ENCODE measurements at places on chromosomes 1 and 21. TPM values are rescaled to one million over a fixed set of nuclear protein-coding genes. Genes with fewer than 3 reads are reported as not detected.
A peak's percentile ranks its signal among the peaks of the same experiment; 100 is the strongest.

DNA sequence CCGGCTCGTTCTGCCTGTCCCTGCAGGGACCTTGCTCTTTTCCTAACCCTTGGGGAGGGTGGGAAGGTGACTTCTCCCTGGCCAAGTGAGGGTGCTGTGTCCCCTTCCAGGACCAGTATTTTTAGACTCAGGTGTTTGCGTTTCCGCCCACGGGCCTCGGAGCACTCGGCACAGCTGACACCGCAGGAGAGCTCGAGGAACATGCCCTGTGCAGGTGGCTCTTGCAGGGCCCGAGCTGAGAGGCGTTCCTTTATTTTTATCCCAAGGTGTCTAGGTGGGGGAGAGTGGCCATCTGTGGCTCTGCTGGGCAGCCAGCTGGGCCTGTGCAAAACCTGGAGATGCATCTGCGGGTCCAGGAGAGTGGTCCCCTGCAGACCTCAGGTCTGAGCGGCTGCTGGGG is 16.0 kb downstream of the PLCH2 start:
- DNase-seq, result no peak

DNA sequence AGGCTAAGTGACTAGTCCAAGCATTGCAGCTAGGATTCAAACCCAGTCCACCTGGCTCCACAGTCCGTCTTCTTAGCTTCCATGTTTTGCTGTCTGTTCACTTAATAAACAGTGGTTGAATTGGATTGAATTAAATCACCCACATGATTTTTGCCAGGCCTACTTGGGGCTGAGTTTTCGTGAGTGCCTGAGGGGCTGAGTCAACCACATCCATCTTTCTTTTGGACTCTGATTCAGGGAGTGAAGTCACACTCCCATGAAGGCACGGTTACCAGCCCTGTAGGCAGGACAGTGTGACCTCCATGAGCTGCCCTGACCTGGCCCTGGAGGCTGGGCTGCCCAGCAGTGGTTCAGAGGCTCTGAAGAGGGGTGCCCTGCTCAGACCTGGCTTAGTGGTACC is 123.7 kb downstream of the ACTL8 start:
- DNase-seq, result peak; percentile 33

DNA sequence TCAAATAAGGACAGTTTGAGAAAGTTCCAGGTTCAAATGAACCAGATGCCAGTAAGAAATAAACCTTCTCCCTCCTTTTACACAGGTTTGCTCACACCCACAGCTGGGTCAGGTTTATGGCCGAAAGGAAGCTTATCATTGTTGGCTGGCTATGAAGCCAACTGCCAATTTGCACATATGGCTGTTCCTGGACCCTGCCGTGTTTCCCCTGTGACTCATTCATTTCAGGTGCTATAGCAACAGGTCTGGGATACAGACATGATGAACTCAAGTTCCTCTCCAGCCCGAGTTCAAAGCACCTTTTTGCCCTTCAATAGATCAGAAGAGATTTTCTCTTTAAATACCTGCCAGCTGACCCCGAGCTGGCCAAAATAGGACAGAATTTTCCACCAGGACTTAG is 134.4 kb upstream of the SMYD2 start:
- DNase-seq, result no peak

GRCh38 chr1:192561301-192561700 is 14.3 kb upstream of the RGS1 start:
- no peak for DNase-seq

DNA sequence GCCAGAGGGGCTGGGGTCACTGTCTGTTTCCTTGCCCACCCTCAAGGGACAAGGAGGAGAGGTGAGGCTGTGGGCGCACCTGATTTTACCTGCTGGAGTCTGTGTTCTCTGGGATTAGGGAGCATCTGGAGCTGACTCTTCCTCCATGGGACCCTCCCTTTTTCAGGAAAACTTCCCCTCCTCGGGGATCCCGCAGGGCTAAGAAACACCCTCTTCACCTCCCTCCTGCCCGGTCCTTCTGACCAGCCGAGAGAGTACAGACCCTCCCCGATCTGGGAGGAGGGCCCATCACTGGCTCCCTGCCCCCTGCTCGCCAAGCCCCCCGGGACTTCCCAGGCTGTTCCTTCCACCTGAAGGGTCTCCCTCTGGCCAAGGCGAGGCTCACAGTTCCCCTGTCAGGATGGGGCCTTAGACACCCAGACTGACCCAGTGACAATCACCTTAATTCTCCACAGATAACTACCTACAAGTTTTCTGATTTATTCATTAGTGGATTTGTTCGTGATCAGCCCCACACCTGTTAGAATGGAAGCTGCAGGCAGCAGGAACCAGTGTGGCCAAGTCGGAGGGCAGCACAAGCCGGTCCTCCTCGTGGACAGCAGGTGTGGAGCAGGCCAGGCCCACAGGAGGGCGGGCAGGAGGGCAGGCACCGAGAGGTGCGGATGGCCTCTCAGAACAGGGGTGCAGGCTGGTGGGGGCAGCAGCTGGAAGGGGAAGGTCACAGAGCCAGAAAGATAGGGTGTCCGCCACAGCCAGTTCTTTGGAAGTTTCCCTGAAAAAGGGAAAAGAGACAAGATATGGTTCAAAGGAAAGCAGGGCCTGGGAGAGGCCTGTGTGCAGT is 15.9 kb upstream of the SAMD11 start:
- DNase-seq, result peak; percentile 65

GRCh38 chr1:153030895-153031294 is at the start of gene SPRR1B:
SPRR1B (plus strand) TSS chr1:153031203; CDS start chr1:153032346, 1,143 bp downstream.
- DNase-seq, result no peak

DNA sequence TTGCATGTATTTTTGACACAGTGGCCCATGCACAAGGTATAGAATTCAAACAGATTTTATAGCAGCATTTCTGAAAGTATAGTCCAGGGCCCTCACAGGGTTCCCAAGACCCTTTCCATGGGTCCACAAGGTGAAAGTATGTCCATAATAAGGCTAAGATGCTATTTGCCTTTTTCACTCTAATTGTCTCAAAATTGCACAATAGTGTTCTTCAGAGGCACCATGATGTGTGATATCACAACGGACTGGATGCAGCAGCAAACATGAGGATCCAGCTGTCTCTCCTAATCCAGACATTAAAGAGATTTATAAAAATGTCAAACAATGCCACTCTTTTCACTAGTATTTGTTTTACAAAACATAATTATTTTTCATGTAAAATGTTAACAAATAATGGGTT is 88.8 kb upstream of the PRDX6 start:
- no peak for DNase-seq

DNA sequence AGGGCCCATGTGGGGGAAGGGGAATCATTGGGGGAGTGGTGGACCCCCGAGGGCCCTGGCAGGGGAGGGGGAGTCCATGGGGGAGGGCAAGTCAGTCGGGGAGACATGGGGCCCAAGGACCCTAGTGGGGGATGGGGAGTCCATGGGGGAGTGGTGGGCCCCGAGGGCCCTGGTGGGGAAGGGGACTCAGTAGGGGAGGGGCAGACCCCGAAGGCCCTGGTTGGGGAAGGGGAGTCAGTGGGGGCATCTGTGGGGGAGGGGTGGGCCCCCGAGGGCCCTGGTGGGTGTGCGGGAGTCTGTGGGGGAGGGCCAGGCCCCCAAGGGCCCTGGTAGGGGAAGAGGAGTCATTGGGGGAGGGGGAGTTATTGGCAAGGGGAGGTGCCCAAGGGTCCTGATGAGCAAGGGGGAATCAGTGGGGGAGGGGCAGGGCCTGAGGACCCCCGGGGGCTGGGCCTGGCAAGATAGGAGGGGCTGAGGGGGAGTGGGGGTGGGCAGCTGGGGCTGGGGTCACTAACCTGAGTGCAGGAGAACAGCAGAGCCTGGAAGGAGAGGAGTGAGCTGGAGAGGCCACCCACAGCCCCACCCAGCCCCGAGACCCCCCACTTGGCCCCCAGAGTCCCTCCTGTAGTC is 2.1 kb downstream of the MXRA8 start:
- DNase-seq, result no peak

GRCh38 chr1:175951627-175952026 is 208.2 kb upstream of the TNR start:
- no peak for DNase-seq

DNA sequence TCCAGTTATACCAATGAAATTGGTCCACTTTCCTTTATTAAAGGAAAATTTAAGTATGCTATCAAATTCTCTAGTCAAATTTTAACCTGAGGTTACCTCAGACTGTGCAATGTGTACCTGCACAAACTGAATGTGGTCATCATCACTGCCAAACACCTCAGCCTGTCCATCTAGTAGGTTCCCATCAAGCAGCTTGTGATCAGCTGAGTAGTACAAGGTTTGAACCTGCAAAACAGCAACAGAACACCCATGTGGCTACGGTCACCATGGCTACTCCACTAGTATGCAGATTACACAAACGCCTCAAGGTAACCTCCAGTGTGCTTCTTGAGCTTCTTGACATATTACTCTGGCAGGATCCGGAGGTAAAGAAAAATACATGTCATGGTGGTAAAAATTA is 11.6 kb downstream of the IVNS1ABP start:
- no peak for DNase-seq

GRCh38 chr1:108583757-108584427 is 24.0 kb downstream of the EEIG2 start:
- DNase-seq, result no peak

Gene OPTC
- not detected for total RNA-seq

- DNase-seq, result no peak
Measured at GRCh38 chr1:151774256-151774922, 11.1 kb upstream of the MRPL9 start.

Gene ZNF683
- total RNA-seq, result not detected

GRCh38 chr1:51952638-51953037 is 37.9 kb downstream of the RAB3B start:
- DNase-seq, result no peak

Gene PTPRC
- total RNA-seq, result 65.8 TPM

Gene PRELP
- 80.0 TPM for total RNA-seq

DNA sequence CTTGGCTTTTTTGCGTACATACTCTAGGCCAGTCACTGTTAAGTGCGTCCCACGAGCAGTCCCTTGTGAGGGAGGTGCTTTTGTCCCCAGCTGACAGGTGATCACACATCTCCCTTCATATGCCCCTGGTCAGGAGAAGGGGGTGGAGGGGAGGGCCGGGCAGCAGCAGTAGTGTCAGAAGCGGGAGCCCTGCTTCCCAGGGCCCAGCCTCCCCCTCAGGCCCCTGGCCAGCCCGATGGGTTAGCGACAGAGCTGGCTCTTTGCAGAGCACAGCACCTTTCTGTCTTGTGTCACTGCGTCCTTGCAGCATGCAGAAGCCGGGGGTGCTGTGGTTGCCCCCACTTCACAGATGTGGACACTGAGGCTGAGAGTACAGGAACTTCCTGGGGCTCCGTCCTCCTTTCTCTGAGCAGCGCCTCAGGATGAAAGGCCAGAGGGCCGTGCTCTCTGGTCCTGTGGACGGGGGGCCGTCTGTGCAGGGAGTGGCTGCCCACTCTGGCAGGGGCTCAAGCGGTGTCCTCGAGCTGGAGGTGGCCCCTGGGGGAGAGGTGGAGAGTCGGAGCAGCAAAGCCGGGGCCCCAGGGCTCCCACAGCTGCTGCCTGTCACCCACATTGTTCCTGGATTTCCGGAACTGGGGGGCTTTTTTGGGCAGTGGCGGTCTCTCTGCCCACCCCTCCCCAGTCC is 5.9 kb downstream of the TMEM201 start:
- DNase-seq, result no peak

GRCh38 chr1:81230983-81231728 is 569.6 kb upstream of the ADGRL2 start:
- DNase-seq, result no peak

GRCh38 chr1:87394513-87394912 is 65.8 kb downstream of the LMO4 start:
- no peak for DNase-seq

Gene RGS13
- total RNA-seq, result 1.0 TPM

Gene C1orf105
- total RNA-seq, result not detected

GRCh38 chr1:54671985-54672608 is 30.5 kb downstream of the MROH7 start:
- DNase-seq, result no peak

GRCh38 chr1:61670016-61670415 is 54.9 kb downstream of the TM2D1 start:
- DNase-seq, result no peak

Gene ITLN2
- total RNA-seq, result not detected

DNA sequence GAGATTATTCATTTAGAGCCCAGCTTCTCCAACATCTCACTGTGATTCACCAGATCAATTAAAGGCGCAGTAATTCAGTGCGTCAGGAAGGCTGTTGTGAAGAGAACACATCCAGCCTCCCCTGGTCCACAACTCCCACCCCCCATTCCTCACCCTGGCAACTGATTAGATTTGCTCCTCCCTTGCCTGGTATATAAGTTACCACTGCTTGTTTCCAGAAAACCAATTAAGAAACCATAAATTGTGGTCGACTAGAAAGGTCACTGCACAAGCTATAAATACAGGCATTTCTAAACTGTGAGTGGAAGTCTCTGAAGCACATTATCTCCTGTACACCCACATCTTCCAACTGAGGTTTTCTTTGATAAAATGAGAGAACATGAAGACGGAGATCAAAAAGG is 41.9 kb downstream of the FAM163A start:
- no peak for DNase-seq

Gene NEK7
- total RNA-seq, result 103 TPM

DNA sequence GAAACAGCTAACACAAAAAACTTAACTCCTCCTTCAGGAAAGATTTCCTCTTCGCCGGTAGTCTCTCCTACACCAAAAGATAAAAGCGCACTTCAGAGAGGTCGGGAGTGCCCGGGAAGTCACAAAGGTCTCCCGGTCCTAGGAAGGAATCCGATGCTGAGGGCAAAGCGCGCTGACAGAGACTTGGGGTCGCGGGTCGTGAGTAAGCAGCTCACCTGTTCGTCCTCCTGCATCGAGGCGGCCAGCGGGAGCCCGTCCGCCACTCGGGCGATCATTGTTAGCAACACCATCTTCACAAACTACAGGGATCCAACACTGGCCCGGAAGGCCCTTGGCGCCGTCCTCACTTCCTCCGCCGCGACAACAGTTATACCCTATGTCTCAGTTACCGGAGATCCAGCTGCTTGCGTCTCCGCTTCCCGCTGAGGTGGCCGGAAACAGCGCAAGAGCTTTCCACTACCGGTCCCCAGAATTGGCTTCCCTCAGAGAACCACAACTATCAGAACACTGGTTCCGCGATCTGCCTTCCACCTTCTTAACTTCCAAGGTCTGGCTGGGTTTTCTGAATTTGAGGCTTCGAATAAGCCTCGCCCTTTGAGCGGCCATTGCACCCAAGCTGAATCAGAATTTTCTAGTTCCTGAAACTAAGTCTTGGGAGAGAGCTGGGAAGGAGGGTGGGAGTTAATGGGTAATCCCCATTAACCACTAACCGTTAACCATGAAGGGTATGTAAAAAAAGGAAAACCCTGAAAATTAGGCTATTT is at the start of gene SEC22B:
SEC22B (minus strand) TSS at position 429 of the 764 bp plus-strand sequence; CDS start at position 290, 139 bp downstream.
- peak; percentile 93 for DNase-seq

GRCh38 chr1:10507111-10507879 is 32.5 kb downstream of the PEX14 start:
- no peak for DNase-seq

Gene AVPR1B
- total RNA-seq, result not detected

- DNase-seq, result no peak
Measured at GRCh38 chr21:29424728-29425127, 126.0 kb downstream of the BACH1 start.

Gene CLCA4
- total RNA-seq, result not detected

Gene CFH
- 72.7 TPM for total RNA-seq

- no peak for DNase-seq
Measured at GRCh38 chr1:234515821-234516241, 36.9 kb upstream of the TARBP1 start.

- no peak for DNase-seq
Measured at GRCh38 chr1:222284466-222284865, 263.4 kb downstream of the HHIPL2 start.

Gene RGS16
- 25.0 TPM for total RNA-seq

All from mesenteric fat pad (tissue), 1 donor.